Stimulated activated CD8-positive, alpha-beta memory T cell treated with anti-CD3 and anti-CD28 coated beads, Interleukin-2, amount 100 ng/mL, for 1 hour (primary cell): ENCODE measurements at places on chromosomes 12 and 14.

DNA sequence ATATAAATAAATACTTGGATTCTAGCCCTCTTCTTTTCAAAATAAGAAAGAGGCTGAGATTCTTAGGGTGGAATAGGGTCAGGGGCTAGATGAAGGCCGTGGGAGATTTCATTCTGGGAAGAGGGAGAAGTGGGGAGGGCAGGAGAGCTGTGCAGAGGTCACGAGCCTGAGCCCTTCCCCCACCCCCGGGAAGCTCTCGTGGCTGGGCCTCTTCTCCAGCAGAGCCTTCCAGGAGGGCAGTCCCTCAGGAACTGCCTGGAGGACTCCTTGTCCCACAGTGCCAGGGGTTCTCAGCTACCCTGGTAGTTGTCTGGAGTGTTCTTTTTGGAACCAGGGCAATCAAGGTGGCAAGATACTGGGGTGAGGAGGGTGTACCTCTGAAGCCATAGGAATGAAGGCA is 94.0 kb downstream of the ESR2 start:
- no peak for DNase-seq

- DNase-seq = no peak
These were observed 57.1 kb downstream of the GRIN2B start for GRCh38 chr12:13924286-13924685.

- DNase-seq = no peak
These were observed 112.7 kb downstream of the VRK1 start for GRCh38 chr14:96909841-96910364.

DNA sequence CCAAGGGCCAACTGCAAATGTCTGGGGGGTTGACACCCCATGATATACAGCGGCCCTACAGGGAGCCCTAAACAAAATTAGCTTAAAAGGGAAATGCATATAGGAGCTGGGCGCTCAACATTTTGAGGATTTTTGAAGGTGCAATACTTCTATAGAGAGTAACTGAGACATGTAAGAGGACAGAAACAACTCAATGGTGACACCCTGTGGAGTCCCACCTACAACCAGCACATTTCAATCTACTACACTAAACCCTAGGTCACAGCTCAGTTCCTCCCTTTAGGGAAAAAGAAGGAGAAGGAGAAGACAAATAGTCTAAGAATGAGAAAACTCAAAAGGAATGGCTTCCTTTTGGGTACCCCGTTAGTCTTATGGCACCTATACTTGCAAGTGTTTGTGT is 1010.5 kb upstream of the NOVA1 start:
- DNase-seq = no peak

DNA sequence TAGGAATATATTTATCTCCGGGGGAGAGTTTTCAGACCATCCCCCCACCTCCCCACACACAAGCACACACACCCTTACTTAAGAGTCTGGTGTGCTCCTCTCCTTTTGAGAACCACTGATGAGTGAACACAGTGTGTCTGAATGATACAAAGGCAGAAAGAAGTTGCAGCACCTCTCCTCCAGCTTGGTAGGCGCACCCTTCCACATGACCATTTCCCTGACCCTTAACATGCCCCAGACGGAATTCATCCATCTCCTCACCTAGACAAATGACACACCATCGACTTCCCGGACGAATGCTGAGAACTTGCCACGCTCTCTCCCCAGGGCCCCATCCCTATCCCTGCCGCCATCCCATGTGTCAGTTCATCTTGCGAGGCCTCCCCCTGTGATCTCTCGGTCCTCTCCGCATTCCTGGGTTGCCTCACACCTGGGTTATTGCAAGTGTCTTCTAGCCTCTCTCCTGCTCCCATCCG is 3.9 kb downstream of the TNFRSF1A start:
- DNase-seq = no peak

- no peak for DNase-seq
These were observed 268.7 kb downstream of the FBXL14 start for GRCh38 chr12:1325666-1326065.

GRCh38 chr14:71324767-71325272 is 417.6 kb downstream of the PCNX1 start:
- peak; percentile 8 for DNase-seq

GRCh38 chr12:116537101-116537904 is 21.9 kb upstream of the MAP1LC3B2 start:
- no peak for DNase-seq

GRCh38 chr12:6392504-6392903 is 8.5 kb downstream of the LTBR start:
- DNase-seq = no peak

GRCh38 chr12:2461046-2461445 is 333.7 kb upstream of the FKBP4 start:
- DNase-seq = no peak

DNA sequence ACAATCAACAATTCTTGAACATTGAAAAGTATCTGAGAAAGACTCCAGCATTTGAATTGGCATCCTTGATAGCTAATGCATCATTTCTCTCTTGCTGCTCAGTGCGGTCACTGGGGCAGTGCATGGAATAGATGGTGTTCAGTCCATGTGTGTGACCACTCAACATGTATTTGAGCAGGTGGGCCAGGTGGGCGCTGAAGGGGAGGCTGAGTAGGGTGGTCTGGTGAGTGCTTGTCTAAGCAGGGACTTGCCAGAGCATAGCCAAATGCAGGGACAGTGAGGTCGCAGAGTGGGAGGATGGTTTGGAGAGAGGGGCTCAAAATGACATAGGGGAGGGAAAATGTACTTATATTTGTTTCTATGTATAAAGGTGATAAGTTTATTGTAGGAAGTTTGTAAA is 409.0 kb downstream of the TMEM121 start:
- no peak for DNase-seq

GRCh38 chr12:68319988-68320623 is 12.1 kb downstream of the MDM1 start:
- DNase-seq = no peak

DNA sequence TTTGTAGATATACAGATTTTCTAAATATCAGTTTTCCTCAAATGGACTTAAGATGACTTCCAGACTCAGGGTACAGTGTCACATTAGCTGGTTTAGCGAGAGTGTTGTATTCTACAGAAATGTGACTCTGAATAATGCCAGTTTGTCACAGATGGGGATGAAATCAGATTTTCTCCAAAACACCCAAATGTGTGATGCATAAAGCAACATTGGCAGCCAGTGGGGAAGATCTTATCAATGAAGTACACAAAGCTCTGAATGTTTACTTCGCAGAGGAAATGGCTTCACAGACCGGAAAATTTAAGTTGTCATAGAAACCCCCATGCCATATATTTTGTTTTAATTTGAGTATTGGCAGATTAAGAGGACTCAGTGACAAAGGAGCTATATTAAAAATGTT is 29.9 kb downstream of the ANO4 start:
- no peak for DNase-seq

DNA sequence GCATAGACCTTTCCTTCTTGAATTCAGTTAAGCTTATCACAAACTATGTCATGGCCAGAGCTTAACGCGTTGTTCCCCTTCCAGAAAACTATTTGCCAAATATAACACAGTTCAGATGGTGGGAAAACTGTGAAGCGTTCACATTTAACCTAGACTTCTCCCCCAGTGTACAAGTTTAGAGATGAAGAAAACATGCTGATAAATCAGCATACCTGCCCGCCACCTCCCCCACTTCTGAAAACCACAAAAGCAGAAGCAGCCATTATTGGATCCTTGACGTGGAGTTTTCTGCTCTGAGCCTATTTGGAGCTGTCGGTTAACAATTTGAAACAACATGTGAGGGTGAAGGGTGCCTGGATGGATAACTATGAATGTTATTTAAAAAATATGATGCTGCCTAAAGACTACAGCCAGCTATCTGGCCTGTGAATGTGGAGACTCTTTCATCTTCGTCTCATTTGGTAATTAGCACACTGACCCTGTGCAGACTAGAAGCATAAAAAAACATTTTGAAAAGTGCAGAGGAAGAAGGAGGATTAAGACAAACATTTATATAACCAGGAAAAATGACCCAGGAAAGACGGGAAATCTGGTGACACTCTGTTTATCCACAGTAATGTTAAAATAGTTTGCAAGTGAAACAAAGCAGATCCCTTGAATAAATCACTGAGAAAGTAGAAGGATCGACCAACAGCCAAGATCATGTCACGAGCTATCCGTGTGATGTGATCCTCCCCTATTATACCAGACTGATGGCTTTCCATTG is 408.2 kb downstream of the AEBP2 start:
- DNase-seq = no peak

- no peak for DNase-seq
These were observed 101.2 kb upstream of the SLC38A2 start for GRCh38 chr12:46473634-46474329.

DNA sequence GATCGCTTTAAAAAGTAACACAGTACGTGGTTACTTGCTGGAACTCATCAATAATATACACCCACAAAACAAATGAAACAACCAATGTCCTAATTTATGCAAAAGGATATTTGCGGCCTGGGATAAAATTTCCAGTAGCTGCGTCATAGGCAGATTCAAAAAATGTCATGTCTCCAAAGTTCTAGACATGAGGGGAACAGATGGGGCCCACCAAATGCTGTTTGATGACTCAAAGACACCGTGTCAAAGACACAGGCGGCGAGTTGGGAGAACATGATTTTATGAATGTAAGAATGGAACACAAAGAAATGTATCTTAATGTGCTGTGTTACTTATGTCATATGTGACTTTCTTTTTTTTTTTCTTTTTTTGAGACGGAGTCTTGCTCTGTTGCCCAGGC is 34.3 kb upstream of the NCOR2 start:
- no peak for DNase-seq

DNA sequence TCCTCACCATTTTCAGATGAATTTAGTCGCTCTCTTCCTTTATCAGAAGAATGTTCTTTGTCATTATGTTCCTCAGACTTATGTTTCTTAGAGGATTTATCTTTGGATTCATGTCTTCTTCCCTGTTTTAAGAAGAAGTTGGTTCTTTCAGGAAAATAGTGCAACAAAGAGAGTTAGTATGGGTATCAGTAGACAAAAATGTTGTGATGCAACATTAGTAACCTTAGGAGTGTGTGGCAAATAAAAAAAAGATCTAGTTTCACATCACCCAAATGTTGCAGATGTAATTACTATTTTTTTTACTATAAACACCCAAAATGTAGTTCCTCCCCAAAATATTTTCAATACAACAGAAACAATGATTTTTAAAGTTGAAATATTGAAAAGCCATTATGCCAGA is 7.8 kb downstream of the RSRC2 start:
- DNase-seq = no peak

GRCh38 chr12:22310709-22311108 is 23.8 kb downstream of the ST8SIA1 start:
- no peak for DNase-seq

- DNase-seq = no peak
These were observed 479.4 kb upstream of the NOVA1 start for GRCh38 chr14:27077214-27077613.

DNA sequence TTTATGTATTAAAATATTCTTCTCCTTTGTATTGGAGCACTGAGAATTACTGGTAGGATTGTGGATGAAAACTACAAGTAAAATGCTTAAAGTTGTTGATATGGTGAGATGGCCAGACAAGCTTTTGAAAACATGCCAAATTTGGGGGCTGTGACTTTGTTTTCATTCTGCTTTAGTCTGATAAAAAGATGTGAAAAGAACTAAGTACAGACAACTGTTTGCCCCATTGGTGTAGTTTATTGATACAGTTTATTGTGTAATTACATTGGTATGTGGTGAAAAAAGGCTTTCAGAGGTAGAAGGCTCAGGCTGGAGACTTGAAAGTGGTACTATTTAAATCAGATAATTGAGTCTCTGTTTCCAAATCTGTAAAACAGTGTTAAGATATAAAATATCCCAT is 746.8 kb downstream of the DIO2 start:
- DNase-seq = no peak

DNA sequence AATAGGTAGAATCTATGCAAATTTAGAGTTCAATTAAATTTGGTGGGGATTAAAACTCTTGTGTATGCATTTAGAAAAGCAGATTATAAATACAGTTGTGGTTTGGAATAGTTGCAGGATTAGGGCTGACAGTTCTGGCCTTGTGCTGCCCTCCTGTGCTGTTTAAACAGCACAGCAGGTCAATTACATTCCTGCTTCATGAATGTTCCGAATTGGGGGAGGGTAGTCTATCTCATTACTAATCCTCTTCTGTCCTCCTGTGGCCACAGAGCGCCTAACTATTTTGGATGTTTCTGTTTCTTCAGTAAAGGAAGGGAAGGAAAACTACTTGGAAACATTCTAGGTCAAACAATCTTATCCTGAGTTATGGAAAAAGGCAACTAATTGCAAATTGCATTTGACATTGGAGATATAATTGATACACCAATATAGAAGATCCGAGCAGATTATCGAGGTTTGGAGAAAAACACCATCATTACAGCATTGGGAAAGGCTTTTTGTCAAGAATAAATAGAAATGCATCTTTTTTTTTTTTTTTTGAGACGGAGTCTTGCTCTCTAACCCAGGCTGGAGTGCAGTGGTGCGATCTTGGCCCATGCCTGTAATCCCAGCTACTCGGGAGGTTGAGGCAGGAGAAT is 8.7 kb upstream of the GPR19 start:
- DNase-seq = no peak

GRCh38 chr12:102971227-102971626 is 13.8 kb downstream of the ASCL1 start:
- no peak for DNase-seq

DNA sequence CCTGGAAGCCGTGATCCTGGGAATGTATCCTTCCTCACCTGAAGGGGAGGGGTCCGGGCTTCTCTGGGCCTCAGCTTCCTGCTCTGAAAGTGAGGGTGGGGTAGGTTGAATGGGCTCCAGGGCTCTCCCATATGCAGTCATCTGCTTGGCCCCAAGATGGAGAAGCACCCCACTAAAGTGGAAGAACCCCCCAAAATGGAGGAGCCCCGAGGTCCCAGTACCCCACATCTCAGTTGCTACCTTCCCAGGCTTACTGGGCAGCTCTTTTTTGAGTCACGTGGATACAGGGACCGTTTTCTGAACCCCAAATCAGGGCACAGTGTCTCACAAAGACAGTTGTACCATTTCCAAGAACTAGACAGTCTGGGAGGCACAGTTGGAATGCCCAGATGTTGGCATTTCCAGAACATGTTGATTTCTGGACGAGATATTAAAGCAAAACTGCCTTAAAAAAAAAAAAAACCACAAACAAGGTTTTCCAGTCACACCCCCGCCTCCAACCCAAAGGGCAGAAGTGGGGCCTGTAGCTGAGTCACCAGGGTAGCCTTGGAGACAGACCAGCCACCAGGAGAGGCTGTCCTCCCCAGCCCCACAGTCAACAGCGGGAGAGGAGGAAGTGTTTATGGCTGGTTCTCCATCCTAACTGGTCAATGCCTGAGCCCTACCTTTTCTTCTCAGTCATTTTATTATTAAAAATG is 12.1 kb downstream of the VASH1 start:
- DNase-seq = no peak
